IMR-90 (cell line): ENCODE measurements at places on chromosomes 5 and 9. TPM values are rescaled to one million over a fixed set of nuclear protein-coding genes. Genes with fewer than 3 reads are reported as not detected.

Gene PDE6A
- total RNA-seq: not detected in 2 replicates

Gene TNFSF8
- total RNA-seq: not detected in 2 replicates

Gene TYRP1
- 0.83 and 0.90 TPM in 2 replicates for total RNA-seq

Gene GRIN1
- total RNA-seq: not detected in 2 replicates

Gene CTXN3
- total RNA-seq: not detected in 2 replicates

Gene KLHL3
- total RNA-seq: 4.1 and 4.7 TPM in 2 replicates

Gene WDR38
- total RNA-seq: not detected in 2 replicates

Gene ADAMTS12
- 49.2 and 51.3 TPM in 2 replicates for total RNA-seq

Gene KIF4B
- under 0.01 TPM in 2 replicates for total RNA-seq

Gene TGFBI
- total RNA-seq: 483 and 618 TPM in 2 replicates

Gene SPATA31E1
- not detected in 2 replicates for total RNA-seq

Gene SPATA31C1
- total RNA-seq: not detected in 2 replicates

Gene ELP1
- 39.7 and 43.2 TPM in 2 replicates for total RNA-seq

Gene SLC6A19
- total RNA-seq: not detected in 2 replicates

Gene CDH6
- total RNA-seq: 211 and 232 TPM in 2 replicates

Gene ELOVL7
- 0.18 TPM in 1 of 2 replicates, not detected in the other for total RNA-seq

Gene CETN3
- total RNA-seq: 1.1 and 2.5 TPM in 2 replicates

Gene OTULINL
- total RNA-seq: 0.18 and 0.28 TPM in 2 replicates

Gene GABRA6
- total RNA-seq: not detected in 2 replicates

Gene QRFP
- not detected in 2 replicates for total RNA-seq

Gene MLLT3
- total RNA-seq: 21.1 and 24.4 TPM in 2 replicates

Gene GLDC
- 0.36 and 0.83 TPM in 2 replicates for total RNA-seq

Gene SAXO1
- total RNA-seq: under 0.01 TPM in 1 of 2 replicates, not detected in the other
